ENCODE measurements at places on chromosomes 3 and 15. TPM values are rescaled to one million over a fixed set of nuclear protein-coding genes. Genes with fewer than 3 reads are reported as not detected.

DNA sequence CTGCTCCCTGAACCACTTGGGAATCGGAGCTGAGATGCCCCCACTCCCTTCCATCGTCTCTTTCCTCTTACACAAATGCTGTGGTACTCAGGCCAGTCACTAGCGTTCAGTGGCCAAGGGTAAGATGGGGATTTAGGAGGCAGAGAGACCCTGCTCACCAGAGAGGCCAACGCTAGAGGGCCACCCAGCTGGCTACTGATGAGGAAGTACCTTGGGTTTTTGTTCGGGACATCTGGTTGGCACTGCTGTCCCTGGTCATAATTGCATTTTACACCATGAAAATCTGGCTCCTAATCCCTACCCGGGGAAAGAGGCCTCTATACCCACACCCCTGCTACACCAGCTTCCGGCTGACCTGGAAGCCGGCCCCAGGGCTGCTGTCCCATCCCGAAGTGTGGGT, 7.7 kb downstream of the MAP6D1 start:
- DNase-seq: no peak

- DNase-seq: no peak
Measured at GRCh38 chr3:172685331-172686214, 25.3 kb downstream of the NCEH1 start.

DNA sequence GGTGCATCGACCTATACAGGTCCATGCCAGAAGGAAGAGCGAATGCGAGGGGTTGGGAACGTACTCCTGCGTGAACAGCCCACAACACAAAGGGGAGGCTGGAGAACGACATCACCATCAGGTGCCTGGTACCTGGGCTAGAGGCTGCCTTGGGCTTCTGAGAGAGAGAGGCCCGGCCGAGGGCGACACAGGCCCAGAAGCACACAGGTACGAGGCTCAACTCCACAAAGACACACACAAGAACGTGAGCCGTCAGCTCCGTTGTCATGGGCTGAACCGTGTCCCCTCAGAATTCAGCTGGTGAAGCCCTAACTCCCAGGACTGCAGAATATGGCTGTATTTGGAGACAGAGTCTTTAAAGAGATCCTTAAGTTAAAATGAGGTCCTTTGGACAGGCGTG, 134.3 kb downstream of the ATP10A start:
- no peak for DNase-seq

DNA sequence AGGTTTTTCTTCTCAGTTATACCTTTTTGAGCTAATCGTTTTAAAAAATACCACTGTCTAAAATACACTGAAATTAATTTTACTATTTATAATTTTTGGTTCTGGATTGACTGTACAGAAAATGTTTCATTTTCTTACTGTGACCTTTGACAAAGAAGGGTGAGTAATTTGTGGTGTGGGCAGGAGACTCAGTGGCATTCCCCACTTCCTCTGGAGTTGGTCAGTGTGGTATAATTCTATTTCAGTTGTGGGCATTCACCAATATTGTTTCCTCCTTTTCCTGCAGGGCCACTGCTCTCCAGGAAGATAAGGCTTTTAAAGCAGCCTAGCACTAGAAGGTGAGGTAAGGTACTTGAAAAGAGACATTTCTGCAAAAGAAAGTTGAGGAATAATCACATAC, 6.5 kb downstream of the DAG1 start:
- no peak for DNase-seq

DNA sequence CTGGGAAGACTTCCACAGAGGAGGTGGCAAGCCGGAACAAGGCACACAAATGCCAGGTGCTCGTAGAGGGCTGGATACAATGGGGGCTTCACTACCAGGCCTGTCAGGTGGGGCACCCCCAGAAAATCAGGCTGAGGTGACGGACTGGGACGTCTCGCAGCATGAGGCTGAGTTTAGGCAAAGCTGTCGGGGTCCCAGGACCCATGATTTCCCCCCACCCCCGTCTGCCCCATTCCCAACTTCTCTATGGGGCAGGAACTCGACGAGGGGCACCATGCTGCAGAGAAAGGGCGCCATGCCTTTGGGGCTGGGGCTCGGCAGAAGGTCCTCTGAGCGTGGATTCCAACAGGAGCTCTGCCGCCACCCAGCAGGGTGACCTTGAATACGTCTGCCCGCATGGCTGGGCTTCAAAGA, 65.7 kb upstream of the HES1 start:
- DNase-seq: no peak

GRCh38 chr15:69636169-69636915, 183.7 kb downstream of the RPLP1 start:
- no peak for DNase-seq

The CLDN11 gene
- total RNA-seq: 2.5 TPM

The LSAMP gene
- total RNA-seq: 5.4 TPM

The MESP1 gene
- not detected for total RNA-seq

The DTWD1 gene
- 14.5 TPM for total RNA-seq

The DNAJB11 gene
- 41.3 TPM for total RNA-seq

The EPHA3 gene
- 10.2 TPM for total RNA-seq

The CPNE9 gene
- total RNA-seq: not detected

The CLRN1 gene
- total RNA-seq: not detected

The UBE2E2 gene
- 44.0 TPM for total RNA-seq

Measured in thoracic aorta (tissue), 2 donors.